RPMI8226 (cell line): ENCODE measurements at places on chromosomes 5 and 9.

GRCh38 chr5:11905206-11905605 lies 960 bp upstream of the CTNND2 start:
- peak; percentile 31 for DNase-seq

- DNase-seq = no peak
Observed at GRCh38 chr5:122413722-122414121, 101.7 kb downstream of the SNCAIP start.

GRCh38 chr9:34701769-34702736 lies 7.9 kb downstream of the CCL21 start:
- peak; percentile 71 for DNase-seq

GRCh38 chr9:133956520-133957076 lies 35.5 kb downstream of the VAV2 start:
- no peak for DNase-seq

DNA sequence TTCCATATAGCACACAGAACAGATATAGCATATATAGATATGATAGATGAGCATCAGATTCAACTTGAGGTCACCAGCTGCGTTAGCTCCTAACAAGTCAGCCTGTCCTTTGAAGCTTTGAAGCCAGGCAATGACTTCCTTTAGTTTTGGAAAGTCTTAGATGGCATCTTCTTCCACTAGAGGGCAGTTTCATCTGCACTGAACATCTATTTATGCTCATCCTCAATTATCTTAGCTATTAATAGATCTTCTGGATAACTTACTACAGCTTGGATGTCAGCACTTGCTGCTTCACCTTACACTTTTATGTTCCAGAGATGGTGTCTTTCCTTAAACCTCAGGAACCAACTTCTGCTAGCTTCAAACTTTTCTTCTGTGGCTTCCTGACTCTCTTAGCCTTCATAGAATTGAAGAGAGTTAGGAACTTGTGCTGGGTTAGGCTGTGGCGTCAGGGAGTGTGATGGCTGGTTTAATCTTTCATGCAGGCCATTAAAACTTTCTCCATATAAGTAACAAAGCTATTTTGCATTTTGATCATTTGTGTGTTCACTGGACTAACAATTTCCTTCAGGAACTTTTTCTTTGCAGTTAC lies 1401.4 kb downstream of the EFNA5 start:
- no peak for DNase-seq

DNA sequence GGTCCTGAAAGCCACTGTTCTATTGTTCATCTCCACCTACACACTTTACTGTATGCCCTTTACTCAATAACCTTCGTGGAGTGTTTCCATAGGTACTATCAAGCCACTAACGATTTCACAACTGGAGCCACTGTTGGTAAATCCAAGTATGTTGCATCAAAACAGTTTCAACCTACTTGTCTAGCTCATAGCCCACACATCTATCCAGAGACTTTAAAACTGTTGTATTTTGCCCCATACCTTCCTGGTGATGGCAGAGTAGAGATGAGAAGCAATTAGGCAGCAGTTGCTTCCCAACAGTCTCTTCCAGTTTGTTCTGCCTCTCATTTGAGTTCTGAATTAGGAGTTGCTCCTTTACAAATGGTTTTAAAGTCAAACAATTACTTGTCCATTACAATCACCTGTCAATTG lies 607 bp downstream of the FAXDC2 start:
- no peak for DNase-seq

GRCh38 chr5:52805615-52806014 lies 17.9 kb downstream of the ITGA1 start:
- no peak for DNase-seq

DNA sequence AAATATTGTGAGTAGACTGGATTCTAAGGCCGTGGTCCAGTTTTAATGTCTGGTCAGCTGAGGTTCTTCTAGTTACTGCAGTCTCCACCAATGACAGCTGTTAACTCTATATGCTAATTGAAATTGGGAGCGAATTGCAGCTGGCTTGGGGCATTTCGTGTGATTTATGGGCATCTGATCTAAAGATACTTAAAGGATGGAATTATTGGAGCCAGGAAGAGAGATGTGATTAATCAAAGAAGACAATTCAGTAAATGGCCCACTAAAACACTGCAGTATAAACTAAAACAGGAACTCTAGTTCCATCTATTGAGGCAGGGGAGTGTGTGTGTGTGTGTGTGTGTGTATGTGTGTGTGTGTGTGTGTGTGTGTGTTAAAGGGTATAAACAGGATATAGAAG lies 157.5 kb upstream of the IQGAP2 start:
- DNase-seq = no peak

DNA sequence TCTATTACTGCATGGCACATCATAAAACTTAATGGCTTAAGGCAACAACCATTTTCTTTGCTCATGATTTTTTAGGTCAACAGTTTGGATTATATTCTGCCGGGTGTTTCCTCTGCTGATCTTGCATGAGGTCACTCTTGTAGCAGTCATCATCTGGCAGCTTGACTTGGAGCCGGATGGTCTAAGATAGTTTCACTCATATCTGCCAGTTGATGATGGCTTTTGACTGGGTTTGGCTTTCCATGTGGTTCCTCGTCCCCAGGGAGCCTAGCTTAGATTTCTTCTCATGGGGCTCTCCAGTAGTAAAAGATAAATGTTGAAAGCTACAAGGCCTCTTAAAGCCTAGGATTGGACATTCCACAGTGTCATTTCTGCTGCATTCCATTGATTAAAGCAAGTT lies 27.4 kb downstream of the LNPEP start:
- peak; percentile 16 for DNase-seq

DNA sequence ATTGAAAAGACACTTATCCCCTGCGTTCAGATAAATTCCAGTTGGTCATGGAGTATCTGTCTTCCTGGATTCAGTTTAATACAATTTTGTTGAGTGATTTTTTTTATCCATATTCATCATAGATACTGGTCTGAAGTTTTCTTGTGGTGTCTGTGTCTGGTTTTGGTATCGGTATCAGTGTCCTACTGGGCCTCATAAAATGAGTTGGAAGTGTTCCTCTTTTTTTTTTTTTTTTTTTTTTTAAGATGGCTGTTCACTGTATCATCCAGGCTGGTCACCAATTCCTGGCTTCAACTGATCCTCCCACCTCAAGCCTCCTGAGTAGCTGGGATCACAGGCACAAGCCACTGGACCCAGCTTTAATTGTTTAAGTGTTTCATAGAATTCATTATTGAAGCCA lies 2.9 kb upstream of the CAMSAP1 start:
- no peak for DNase-seq

DNA sequence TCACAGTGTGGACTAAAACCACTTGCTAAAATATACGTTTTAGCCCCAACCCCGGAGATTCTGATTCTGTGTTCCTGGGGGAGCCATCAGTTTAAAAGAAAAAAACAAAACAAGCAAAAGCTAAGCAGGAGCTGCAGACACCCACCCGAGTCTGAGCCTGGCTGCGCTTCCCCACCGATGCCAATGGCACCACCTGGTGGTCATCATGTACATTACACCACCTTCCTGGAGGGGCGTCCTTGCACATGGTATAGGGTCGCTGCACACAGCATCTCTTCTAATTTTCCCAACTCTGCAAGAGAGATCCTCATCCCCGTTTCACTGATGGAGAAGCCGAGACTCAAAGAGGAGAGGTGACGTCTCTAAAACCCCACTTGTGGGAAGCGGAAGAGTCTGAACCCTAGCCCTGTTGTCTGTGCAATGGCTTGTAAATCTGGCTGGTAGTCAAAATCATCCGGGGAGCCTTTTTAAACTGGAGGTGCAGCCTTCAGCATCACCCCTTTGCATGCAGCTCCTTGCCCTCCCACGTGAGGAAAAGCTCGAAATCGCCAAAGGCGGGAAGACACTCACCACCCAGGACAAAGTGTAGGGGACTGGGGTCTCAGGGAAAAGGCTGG lies 23.1 kb upstream of the CNOT6 start:
- DNase-seq = peak; percentile 46

DNA sequence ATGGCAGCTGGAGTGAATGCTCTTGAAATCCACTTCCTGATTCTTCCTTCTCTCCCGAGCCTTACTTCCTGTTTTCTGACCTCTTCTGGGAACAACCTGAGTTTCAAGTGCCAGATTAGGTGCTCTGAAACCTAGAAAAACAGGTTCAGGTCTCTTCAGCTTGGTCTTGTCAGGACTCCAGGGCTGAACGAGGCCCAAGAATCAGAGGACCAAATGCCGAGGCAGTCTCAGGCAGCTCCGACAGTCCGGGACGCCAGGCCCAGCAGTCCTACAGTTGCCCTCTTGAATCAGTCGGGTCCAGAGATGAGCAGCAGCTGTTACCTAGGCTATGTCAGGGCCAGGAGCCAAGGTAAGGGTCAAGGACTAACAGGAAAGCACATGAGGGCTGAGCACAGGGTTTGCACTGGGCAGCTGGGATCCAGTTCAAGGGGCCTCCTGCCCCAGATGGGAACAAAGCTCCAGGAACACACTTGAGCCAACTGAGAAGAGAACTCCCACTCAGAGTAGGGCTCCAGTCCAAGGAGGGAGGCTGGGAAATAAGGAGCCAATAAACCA lies 38.3 kb upstream of the ADRA1B start:
- DNase-seq = no peak

GRCh38 chr9:132699956-132700355 lies 29.7 kb downstream of the GTF3C4 start:
- DNase-seq = no peak

- no peak for DNase-seq
Observed at GRCh38 chr5:14676320-14676719, 11.8 kb downstream of the OTULIN start.

- DNase-seq = no peak
Observed at GRCh38 chr5:52523701-52524100, 264.0 kb upstream of the ITGA1 start.

GRCh38 chr5:1028481-1029281 lies 20.1 kb downstream of the NKD2 start:
- no peak for DNase-seq

- no peak for DNase-seq
Observed at GRCh38 chr9:119322184-119322583, 47.1 kb downstream of the BRINP1 start.

DNA sequence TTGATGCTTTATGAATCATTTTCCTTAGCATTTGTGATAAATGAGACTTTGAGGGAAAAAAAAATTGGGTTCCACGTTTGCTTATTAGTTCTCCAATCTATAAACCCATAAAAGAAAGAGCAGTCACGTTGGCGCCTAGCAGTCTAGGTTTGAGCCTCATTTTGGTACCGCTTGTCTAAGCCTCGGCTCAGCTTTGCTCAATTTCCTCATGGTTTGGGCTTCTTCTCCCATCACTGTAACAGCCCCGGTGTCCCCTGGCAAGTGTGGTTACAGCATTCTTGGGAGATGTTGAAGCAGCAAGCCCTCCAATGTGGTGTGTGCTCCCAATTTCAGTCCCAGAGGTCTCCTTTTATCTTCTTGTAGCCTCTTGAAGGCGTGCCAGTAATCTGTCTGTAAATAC lies 578.4 kb downstream of the CDK5RAP2 start:
- no peak for DNase-seq

DNA sequence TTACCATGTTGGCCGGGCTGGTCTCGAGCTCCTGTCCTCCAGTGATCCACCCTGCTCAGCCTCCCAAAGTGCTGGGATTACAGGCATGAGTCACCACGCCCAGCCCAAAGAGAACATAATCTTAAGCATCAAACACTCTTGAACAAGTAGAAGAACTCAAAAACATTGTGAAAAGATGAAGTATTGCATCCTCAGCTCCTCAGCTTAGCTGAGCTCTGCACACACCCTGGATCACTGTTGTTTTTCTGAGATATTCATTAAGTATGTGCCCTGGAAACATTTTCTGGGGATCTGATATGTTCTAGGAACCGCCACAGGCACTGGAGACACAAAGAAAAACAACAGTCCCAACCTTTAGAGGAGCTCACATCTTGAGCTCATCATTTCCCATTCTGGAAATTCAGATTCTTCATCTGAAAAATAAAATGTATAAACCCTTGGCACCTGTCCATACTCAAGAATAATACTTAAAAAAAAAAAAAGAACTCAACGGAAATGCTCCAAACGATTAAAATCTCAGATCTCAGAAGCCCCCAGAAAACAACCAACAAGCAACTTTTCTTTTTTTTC lies 62.2 kb upstream of the ZNF462 start:
- DNase-seq = no peak

GRCh38 chr9:114056527-114056926 lies 21.6 kb downstream of the AMBP start:
- DNase-seq = no peak

DNA sequence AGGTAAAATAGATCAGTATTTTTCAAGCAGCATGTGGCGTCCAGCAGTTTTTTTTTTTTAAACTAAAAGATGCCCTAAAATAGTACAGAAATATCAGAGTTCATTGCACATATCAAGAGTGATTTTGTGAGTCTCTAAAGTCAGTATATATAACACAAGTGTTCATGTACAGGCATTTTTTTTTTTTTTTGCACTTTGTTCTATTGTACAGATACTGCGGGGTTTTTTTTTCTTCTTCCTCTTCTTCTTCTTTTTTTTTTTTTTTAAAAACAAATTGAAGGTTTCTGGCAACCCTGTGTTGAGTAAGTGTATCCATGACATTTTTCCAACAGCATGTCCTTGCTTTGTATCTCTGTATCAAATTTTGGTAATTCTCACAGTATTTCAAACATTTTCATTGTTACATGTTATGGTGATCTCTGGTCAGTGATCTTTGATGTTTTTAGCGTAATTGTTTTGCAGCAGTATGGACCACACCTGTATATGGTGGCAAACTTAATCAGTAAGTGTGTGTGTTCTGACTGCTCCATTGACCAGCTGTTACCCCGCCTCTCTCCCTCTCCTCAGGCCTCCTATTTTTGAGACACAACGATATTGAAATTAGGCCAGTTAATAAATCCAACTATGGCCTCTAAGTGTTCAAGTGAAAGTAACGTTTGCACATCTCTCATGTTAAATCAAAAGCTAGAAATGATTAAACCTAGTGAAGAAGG lies 76.8 kb downstream of the TRIO start:
- peak; percentile 20 for DNase-seq

DNA sequence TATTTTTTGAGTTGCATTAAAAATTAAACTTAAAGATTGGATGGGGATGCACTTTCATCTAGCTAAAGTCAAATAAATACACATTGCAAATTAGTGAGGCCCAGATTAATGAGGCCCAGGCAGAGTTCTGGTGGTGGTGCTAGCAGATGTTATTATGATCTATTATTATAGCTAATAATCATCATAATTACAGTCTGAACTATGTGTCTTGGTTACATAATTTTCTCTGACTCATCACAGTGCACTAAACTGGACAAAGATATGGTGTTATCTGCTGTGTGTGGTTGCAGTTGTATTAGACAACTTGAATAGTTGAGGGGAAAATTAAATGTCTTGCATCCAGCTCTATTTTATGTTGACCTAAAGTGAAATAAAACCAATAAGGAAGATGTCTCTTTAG lies 568.8 kb downstream of the TLR4 start:
- no peak for DNase-seq

DNA sequence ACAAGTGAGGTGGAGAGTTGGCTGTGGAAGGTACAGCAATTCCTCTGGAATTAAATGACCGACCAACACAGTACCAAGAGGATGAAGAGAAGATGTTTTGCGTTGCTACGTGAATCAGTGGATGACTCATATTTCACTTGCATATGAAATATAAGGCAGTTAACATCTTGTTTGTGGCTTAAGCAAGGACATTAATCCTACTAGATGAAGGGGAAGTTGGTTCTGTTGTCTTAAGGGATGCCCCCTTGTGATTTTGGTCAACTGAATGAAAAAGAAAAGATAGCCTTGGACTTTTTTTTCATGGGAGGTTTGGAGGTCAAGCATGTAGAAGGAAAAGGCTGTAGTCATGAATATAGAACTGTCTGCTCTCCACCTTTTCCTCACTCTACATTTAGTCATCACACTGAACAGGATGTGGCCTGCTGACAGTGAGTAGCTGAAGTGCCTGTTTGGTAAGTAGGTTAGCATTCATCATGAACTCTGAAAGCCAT lies 33.9 kb downstream of the VLDLR start:
- DNase-seq = no peak
